SW480 (cell line): ENCODE measurements at places on chromosomes 3 and 15.

GRCh38 chr3:108804437-108804836 lies 18.1 kb upstream of the TRAT1 start:
- DNase-seq = no peak

DNA sequence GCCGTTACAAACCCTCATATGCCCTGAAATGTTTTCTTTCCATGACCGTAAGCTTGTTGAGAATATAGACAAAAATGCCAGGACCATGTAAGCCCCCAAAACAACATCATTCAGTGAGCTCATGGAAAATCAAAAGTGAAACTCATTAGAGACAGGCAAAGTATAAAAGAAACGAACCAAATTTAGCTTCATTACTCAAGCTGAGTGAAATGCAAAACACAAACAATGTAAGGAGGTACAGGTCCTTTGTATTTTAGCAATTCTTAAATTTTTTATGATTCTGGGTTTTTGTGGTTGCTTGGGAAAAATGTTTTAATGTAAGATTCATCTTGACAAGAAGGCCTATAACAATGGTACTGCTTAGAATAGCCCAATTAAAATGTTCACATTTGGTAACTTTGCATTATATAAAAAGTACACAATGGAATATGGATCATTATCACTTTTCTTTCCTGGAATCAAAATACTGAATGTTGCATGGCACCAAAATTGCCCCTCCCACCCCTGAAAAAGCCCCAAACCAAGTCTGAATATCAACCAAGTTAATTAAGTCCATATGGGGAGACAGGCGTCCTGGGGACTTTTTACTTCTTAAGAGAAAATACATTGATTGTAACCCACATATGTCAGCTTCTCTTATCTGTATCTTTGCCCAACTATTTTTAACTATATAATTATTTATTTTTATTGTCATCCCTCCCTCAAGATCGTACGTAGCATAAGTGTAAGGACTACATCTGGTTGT lies 247.7 kb upstream of the CDIN1 start:
- DNase-seq = no peak

- DNase-seq = no peak
These were observed 11.4 kb downstream of the PPP1R2 start for GRCh38 chr3:195531683-195532082.

DNA sequence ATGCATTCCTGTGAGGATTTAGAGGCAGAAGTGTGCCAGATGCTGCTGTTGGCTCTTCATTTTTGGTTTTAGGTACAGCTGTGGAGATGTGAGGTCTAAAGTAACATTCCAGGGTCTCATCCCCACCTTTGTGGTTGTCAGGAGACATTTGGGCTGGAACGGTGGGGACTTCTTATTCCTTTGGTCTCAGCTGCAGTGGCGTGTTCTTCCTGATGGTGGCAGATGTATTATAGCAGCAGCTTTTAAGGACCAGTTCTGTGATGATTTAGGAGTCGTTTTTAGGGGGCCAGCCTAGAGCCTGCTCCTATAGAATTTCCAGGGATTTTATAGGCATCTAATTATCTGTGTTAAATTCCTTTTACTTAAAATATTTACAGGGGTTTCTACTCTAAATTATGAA lies 221.0 kb upstream of the EOMES start:
- DNase-seq = peak; percentile 5

- DNase-seq = no peak
These were observed 273.3 kb downstream of the ZNF385D start for GRCh38 chr3:21477541-21478288.

- DNase-seq = no peak
These were observed 15.2 kb downstream of the LDHAL6B start for GRCh38 chr15:59221511-59222505.

DNA sequence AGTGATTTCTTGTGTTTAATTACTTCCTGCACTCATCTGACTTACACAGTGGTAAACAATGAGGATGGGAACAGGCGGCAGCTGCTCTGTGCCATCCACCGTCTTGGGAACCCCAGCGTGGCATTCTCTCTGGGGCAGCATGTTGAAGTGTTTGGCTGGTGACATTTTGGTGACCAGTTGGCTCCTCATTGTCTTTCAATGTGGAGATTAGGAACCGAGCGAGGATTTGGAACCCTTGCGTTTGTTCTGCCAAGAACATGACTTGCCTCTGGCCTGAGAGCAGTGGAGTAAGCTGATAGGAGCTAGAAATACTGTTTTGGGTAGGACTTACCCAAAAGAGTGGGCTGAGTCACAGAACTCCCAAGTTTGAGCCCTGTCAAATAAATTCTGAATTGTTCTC lies 88.8 kb downstream of the IGF1R start:
- DNase-seq = no peak

GRCh38 chr15:40953713-40954074 lies 423 bp downstream of the CHAC1 start:
- DNase-seq = no peak

GRCh38 chr3:32419742-32420125 lies 28.1 kb downstream of the CMTM7 start:
- peak; percentile 42 for DNase-seq

DNA sequence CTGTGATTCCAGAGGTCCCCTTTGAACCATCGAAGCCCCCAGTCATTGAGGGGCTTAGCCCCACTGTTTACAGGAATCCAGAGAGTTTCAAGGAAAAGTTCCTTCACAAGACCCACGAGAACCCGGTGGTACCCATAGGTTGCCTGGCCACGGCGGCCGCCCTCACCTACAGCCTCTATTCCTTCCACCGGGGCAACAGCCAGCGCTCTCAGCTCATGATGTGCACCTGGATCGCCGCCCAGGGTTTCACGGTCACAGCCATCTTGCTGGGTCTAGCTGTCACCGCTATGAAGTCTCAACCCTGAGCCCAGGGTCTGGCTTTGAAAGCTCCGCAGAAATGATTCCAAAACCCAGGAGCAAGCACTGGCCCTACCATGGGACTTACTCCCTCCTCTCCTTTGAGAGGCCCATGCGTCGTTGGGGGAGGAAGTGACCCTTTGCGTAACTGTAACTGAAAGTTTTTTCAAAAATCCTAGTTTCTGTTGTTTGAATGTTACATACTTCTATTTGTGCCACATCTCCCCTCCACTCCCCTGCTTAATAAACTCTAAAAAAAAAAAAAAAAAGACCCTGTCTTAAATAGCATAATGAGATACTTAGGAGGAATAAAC lies 85.1 kb upstream of the CSPG5 start:
- DNase-seq = no peak

DNA sequence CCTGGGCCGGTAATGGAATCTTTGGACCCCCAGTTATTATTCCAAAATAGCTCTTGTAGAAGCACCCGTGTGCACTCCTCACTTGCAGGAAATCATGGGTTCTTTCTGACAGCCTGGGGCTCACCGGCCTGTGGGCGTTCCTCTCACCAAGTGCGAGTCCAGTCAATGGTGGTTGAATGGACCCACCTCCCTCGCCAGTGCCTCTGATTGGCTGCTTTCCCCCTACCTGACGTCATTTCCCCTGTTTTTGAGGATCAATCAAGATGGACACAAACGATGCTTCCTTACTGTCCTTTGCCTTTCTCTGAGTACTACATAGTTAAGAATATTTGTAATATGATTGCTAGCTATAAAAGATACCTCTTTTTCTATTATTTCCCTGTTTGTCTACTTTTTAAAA lies 18.1 kb downstream of the MOBP start:
- no peak for DNase-seq

GRCh38 chr3:140268103-140268502 lies 333.1 kb downstream of the CLSTN2 start:
- no peak for DNase-seq

- no peak for DNase-seq
These were observed 7.1 kb downstream of the DHX36 start for GRCh38 chr3:154316974-154317767.

- DNase-seq = peak; percentile 62
These were observed 22.6 kb upstream of the CACNA2D2 start for GRCh38 chr3:50525987-50526386.

GRCh38 chr3:41106691-41107090 lies 92.6 kb upstream of the CTNNB1 start:
- DNase-seq = no peak

GRCh38 chr3:191804935-191805334 lies 344.0 kb downstream of the PYDC2 start:
- no peak for DNase-seq

DNA sequence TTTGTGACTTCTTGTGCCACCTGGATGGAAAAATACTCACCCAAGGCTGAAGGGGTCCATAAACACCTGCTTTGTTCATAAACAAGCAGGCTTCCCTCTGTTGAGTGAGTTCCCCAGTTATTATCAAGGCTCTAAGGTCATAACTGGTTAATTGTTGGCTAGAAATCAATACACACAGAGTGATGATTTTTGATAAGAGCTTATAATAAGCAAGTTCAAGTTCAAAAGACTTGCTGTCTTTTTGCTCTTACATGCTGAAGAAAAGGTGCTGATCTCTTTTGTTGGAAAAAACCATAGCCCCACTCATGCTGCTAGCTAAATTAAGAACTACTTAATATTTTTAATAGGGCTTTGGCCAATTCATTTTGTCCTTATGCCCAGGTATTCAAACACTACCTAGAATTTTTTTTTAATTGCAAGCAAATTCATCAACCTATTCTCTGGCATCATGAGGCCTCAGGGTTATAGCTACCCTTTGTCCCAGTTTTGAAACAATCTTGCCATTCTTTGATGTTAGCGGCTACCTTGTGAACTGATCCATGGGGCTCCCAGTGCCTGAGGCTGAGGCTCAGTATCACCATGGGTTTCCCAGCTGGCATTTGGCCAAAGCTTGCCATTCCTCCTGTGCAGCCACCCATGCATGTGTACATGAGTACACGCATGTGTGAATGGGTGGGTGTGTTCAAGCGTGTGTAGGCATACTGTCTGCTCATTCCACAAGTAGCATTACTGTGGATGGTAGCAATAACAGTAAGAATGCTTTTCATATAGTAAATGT lies 127.6 kb upstream of the LPP start:
- DNase-seq = peak; percentile 45

GRCh38 chr15:58442122-58442521 lies 10.3 kb downstream of the LIPC start:
- no peak for DNase-seq

GRCh38 chr15:41017066-41017735 lies 63.9 kb downstream of the CHAC1 start:
- no peak for DNase-seq

DNA sequence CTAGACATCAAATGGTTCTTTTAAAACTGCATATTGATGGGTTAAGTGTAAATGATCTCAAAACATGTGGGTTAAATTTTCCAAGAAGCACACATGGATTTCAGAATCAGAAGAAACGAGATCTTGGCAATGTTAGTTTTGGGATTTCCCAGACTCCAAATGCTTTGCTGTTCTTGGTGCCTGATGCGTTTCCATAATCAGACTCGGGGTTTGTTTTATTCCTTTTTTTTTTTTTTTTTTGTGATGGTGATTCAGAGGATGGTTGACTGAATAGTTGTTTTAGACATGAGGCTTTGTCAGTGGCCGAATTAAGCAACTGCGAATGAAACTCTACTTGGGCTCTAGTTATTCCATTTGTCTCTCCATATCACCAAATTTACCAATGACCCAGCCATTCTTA lies 52.2 kb upstream of the FAM98B start:
- DNase-seq = no peak

DNA sequence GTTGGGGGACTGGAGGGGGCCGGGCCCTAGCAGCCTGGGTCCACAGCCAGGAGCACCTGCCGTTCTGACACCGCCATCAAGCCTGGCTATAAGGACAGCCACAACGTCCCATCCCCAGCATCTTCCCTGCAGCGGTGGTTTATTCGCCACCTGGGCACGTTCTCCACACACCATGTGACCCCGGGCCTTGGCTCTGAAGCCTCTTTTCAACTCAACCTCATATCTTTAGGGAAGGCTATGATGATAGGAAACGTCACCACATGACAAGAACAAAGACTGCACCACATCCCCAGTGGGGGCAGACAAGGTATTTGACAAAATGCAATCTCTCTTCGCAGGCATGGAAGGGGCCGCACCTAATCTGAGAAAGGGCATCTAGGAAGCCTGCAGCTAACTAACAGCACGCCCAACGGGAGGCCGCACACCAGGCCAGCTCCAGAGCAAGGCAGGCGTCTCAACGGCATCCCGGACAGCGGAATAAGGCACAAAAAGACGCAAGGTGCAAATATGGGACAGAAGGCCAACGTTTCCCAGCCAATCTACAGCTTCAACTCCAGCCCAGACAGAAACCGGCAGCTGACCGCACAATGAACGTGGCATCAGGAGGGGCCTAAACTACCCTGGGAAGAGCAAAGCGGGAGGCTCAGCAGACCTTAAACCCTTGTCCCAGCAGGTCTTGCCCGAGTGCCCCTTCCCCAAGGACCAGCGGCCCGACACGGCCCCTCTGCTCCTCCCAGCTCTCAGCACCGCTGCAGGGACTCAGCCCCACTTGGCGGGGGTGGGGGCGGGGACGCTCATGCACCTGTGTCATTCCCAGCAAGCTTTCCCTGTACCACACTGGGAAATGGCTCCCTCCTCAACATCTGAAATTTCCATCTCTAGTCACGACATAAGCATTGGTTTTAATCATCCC lies 41.9 kb downstream of the NIPA2 start:
- DNase-seq = no peak

- DNase-seq = no peak
These were observed 1078.9 kb downstream of the TUSC7 start for GRCh38 chr3:117788506-117788905.

- DNase-seq = no peak
These were observed 448 bp downstream of the SHISA5 start for GRCh38 chr3:48503401-48504050.

- DNase-seq = no peak
These were observed 11.4 kb upstream of the SPTBN5 start for GRCh38 chr15:41905036-41905793.

- DNase-seq = no peak
These were observed 59.3 kb upstream of the CRTC3 start for GRCh38 chr15:90470453-90470852.

GRCh38 chr3:184740509-184741258 lies 28.8 kb upstream of the MAGEF1 start:
- peak; percentile 87 for DNase-seq

DNA sequence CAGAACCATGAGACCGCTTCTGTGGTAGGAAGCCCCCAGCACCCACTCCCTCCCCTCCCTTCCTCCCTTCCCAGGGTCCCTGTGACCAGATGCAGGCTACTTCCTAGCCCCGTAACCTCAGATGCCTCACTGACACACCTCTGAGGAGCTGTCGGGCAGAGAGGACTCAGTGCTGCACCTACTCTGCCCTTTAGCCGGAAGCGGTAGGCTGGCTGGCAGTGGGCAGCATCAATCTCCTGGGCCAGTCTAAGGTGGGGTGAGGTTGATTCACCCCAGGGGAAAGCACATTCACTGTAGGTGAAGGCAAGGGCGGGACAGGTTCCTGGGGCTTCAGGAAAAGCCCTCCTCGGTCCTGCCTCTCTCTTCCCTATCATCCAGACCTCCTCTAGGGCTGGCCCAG lies 19.1 kb downstream of the CSRNP1 start:
- DNase-seq = no peak

DNA sequence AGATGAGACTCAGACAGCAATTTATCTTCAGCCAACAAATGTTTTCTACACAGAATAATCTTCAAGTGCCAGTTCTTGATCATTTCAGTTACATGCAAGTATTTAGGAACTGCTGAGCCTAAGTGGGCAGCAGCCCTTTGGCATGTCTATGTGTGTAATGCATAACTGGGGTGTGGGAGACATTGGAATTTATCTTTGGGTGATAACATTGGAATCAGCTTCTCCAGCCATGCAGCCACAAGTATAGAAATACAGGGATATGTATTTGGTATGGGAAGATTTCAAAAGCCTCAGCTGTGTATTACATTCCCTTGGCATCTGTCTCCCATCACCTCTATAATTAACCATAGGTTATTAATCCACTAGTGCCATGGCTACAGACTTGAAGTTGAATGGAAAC lies 63.4 kb upstream of the FOXP1 start:
- no peak for DNase-seq

- DNase-seq = no peak
These were observed 20.3 kb downstream of the CRTAP start for GRCh38 chr3:33134026-33134625.

GRCh38 chr3:186823386-186823785 lies 17.1 kb upstream of the RFC4 start:
- DNase-seq = no peak
